IMR-90 (cell line): ENCODE measurements at places on chromosomes 4 and X. TPM values are rescaled to one million over a fixed set of nuclear protein-coding genes. Genes with fewer than 3 reads are reported as not detected.

Gene RAB41
- total RNA-seq, result not detected in 2 replicates

Gene TXK
- total RNA-seq, result not detected in 2 replicates

Gene SLC9B2
- total RNA-seq, result 9.0 and 11.4 TPM in 2 replicates

Gene SULT1E1
- total RNA-seq, result not detected in 2 replicates

Gene CXCL6
- total RNA-seq, result not detected in 2 replicates

DNA sequence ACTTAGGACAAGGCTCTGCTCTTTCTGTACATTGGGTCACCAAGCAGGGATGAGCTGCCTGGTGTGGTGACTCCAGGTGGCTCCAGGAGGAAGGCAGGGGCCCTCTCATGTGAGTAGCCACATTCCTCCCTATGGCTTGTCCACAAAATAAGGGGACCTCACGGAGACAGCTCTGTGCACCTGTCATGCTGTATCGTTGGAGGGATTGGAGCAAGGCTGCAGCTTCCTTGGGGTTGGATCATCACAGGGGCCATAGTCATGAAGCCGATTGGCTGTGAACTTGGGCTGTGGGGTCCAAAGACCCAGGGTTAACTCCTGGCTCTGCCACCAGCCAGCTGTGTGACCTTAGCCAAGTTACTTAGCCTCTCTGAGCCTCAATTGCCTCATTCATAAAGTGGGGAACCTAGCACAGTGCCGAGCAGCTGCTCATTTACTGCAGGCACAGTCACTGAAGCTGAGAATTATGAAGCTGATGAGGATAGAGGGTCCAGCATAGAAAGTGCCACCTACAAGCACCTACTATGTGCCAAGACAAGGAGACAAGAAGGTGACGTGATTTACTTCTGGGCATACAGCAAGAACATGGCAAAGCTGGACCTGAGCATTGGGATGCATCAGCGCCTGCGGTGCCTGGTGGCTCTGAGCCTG is 11.8 kb upstream of the KIAA0232 start:
- H3K27me3 ChIP-seq, result peaks cover 23% of the 10 kb centered on the region
- no peak overlapping the region for H3K4me3 ChIP-seq
- no peak overlapping the region for H3K27ac ChIP-seq
- peaks cover 3% of the 10 kb centered on the region for H3K4me1 ChIP-seq
- H3K36me3 ChIP-seq, result no peaks in the 10 kb centered on the region

GRCh38 chrX:12946838-12947544 is 27.9 kb upstream of the TMSB4X start:
- DNase-seq, result peak; percentile 82
- H3K4me1 ChIP-seq, result peaks cover 14% of the 10 kb centered on the region
- H3K27ac ChIP-seq, result peak overlapping the region; percentile 53; the same call in 1 of the 2 replicates
- no peaks in the 10 kb centered on the region for H3K27me3 ChIP-seq

GRCh38 chrX:118047446-118048186 is 69.0 kb downstream of the KLHL13 start:
- H3K4me1 ChIP-seq, result no peaks in the 10 kb centered on the region
- no peak overlapping the region for H3K27ac ChIP-seq
- DNase-seq, result no peak
- H3K36me3 ChIP-seq, result no peaks in the 10 kb centered on the region
- no peak overlapping the region for H3K4me3 ChIP-seq

DNA sequence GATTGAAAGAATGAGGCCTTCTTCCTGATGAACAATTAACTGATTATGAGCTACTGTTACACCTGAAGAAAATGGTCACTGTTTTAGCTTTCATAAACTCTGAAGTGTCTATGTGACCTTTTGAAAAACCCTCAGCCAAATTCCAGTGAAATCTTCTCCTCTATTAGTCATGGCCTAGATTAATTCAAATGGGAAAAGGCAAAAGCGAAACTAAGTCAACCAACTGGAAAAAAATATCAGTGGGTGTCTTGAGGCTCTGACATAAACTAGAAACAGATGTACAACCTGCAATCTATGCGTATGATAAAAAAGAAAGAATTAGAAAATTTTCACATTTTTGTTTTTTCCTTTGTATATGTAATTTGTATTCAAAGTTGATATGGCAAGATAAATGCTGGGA is 169.4 kb upstream of the BANK1 start:
- peak; percentile 19 for DNase-seq
- no peaks in the 10 kb centered on the region for H3K27me3 ChIP-seq
- no peak overlapping the region for H3K4me3 ChIP-seq
- no peak overlapping the region for H3K27ac ChIP-seq

GRCh38 chr4:180665994-180666824 is 1577.0 kb upstream of the TENM3 start:
- no peaks in the 10 kb centered on the region for H3K27me3 ChIP-seq
- no peaks in the 10 kb centered on the region for H3K4me1 ChIP-seq
- H3K36me3 ChIP-seq, result no peaks in the 10 kb centered on the region
- peak; percentile 63 for DNase-seq

- no peaks in the 10 kb centered on the region for H3K4me1 ChIP-seq
- no peaks in the 10 kb centered on the region for H3K36me3 ChIP-seq
- H3K4me3 ChIP-seq, result no peak overlapping the region
- no peak overlapping the region for H3K27ac ChIP-seq
- no peaks in the 10 kb centered on the region for H3K27me3 ChIP-seq
These were observed 75.9 kb upstream of the LEF1 start for GRCh38 chr4:108244606-108245005.

DNA sequence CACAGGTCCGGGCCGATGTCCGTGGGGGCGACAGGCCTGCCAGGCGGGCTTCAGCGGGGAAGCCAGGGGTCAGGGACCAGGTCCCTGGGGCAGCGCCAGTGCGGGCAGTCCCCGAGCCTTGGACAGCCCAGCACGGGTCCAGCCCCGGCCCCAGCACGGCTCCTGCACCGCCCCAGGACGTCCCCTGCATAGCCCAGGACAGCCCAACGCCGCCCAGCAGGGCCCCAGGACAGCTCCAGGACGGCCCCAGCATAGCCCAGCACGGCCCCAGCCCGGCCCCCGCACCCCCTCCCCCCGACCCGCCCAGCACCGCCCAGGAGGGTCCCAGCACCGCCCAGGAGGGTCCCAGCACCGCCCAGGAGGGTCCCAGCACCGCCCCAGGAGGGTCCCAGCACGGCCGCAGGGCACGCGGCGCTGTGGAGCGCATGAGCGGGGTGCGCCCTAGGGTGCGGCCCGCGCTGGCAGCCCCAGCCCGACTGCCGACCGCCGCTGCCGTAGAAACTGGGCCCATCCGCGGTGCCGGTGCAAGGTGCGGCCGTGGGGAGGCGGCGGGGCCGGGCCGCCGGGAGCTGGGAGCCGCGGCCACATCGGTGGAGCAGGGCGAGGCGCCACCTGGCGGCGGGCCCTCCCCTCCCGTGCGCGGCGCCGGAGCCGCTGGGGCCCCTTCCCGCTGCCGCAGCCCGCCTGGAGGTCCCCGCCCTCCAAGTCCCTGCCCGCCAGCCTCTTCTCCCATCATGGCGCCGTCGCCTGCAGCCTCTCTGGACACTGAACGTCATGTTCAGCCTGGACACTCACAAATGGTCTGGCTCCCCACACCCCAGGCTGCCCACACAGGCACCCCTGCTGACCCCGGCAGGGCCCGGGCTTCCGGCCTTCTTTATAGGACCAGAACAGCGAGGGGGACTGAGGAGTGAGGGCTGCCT is 106.8 kb upstream of the NKX1-1 start:
- no peak overlapping the region; the same call in 1 of the 2 replicates for H3K4me3 ChIP-seq
- H3K27ac ChIP-seq, result no peak overlapping the region
- H3K4me1 ChIP-seq, result no peaks in the 10 kb centered on the region

DNA sequence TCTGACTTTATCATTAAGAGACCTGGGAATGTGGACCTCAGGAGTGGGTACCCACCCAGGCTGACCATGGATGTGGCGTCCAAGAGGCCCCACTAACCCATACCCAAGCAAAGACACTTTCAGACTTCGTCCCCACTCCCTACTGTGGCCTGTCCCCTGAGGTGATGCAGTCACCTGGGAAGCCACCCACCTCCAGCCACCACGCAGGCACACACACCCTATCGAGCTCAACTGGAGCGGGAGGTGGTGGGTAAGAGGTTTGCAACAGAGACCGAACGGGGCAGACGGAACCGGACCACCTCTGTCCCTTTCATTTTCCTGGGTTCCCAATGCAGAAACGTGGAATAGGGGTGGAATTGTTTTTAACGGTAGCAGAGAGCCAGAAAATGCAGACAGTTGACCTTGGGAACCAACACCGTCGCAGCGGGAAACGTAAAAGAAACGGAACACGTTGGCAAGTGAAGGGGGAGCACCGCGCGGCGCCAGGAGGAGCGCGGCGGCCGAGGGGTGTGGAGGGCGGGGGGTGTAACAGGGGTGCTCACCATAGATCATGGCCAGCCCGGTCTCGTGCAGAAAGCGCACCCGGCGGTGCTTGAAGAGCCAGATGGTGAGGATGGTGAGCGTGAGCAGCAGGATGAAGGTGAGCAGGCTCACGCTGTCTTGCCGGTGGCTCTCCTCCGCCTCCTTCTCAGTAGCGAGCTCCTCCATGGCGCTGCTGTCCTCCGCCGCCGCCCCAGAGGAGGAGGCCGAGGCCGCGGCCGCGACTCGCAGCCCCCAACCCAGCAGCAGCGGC is 559 bp downstream of the SLC9A7 start:
- peak overlapping the region; percentile 83 for H3K4me3 ChIP-seq
- H3K27me3 ChIP-seq, result no peaks in the 10 kb centered on the region
- peak; percentile 10 for DNase-seq
- peak overlapping the region; percentile 33; the same call in 1 of the 2 replicates for H3K27ac ChIP-seq
- peaks cover 5% of the 10 kb centered on the region for H3K4me1 ChIP-seq

DNA sequence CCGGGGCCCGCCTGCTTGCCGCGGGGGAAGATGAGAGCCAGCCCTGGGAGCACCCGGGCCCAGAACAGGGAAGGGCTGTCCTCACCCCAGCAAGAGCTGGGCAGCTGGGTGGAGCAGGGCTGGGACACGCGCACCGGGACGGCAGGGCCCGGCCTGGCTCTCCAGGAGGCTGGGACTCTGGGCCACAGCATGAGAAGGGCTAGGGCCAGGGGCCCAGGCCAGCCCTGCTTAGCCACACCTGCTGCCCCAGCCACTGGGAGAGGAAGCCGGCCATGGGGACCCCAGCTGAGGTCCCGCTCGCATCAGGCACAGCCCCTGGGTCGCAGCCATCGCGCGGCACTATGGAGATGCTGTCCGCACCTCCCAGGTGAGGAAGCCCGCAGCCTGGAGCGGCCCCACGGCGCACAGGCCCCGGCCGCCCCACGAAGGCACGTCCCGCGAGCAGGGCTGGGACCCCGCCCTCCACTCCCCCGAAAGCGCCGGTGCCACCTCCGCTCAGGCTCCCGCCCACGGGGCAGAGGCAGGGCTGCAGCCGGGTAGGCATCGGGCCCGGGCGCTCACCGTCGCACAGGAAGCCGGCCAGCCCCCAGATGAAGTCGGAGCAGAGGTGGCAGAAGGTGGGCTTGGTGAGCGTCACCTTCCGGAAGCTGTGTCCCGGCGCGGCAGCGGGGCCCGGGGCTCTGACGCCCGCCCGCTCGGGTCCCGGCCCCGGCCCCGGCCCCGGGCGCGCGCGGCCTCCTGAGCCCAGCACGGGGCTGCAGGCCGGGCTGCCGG is 531 bp downstream of the DGKQ start:
- DNase-seq, result no peak
- peaks cover 4% of the 10 kb centered on the region; the same call in 1 of the 2 replicates for H3K4me1 ChIP-seq
- no peaks in the 10 kb centered on the region for H3K27me3 ChIP-seq
- H3K27ac ChIP-seq, result no peak overlapping the region; the same call in 1 of the 2 replicates

GRCh38 chr4:102693262-102693850 is 67.4 kb downstream of the MANBA start:
- peaks cover 2% of the 10 kb centered on the region; the same call in 1 of the 2 replicates for H3K36me3 ChIP-seq
- no peak overlapping the region for H3K4me3 ChIP-seq
- H3K4me1 ChIP-seq, result peaks cover 8% of the 10 kb centered on the region
- peak; percentile 67 for DNase-seq
- H3K27me3 ChIP-seq, result no peaks in the 10 kb centered on the region
- H3K27ac ChIP-seq, result peak overlapping the region; percentile 7; the same call in 1 of the 2 replicates

DNA sequence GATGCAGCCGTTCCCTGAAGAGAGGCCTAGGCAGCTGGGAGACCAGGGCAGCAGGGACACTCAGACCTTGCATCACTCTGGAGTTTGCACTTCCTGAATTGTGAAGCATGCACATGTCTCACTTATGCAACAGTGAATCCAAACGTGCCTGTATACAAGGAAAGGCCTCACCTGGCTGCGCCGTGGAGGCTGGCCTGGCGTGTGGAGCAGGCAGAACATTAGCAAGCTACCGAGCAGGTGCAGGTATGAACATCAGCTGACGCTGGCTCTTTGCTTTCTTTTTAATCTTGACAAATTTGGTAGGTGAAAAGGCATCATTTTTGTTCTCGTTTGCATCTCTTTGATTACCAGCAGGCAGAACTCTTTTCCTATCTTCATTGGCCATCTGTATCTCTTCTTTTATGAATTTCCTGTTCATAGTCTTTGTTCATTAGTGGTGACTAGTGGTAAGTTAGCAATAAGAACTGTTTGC is 37.1 kb upstream of the IRAK1 start:
- peaks cover 4% of the 10 kb centered on the region; the same call in 1 of the 2 replicates for H3K36me3 ChIP-seq
- peak; percentile 20 for DNase-seq
- no peak overlapping the region for H3K4me3 ChIP-seq
- no peak overlapping the region for H3K27ac ChIP-seq
- H3K4me1 ChIP-seq, result peaks cover 10% of the 10 kb centered on the region

DNA sequence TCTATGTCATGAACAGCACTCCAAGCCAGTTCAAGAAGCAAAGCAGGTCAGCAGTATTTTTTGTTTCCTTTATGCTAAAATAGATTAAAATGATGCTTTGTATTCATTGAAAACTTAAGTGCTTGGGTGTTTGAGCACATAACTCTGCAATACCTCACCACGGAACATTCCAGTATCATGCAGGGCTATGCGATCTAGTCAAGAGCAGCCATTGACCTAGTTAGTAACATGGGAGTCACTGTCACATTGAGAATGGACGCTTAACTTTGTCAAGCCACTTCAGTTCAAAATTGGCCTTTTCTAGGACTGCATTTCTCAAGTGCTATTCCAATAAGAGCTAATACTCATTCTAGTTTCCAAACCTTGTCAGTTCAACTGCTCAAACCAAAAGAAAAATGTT is 160.1 kb upstream of the FSTL5 start:
- no peak overlapping the region for H3K27ac ChIP-seq
- no peaks in the 10 kb centered on the region for H3K36me3 ChIP-seq
- no peaks in the 10 kb centered on the region for H3K4me1 ChIP-seq

- no peak overlapping the region for H3K4me3 ChIP-seq
- peak; percentile 65 for DNase-seq
- no peaks in the 10 kb centered on the region for H3K36me3 ChIP-seq
- H3K4me1 ChIP-seq, result peaks cover 4% of the 10 kb centered on the region
- no peaks in the 10 kb centered on the region for H3K27me3 ChIP-seq
These were observed 20.7 kb downstream of the HHIP start for GRCh38 chr4:144666539-144667175.

- DNase-seq, result no peak
- no peaks in the 10 kb centered on the region for H3K4me1 ChIP-seq
- H3K27me3 ChIP-seq, result no peaks in the 10 kb centered on the region
- H3K27ac ChIP-seq, result no peak overlapping the region
These were observed 200.7 kb upstream of the NR3C2 start for GRCh38 chr4:148642907-148643306.

- no peak overlapping the region for H3K27ac ChIP-seq
- H3K27me3 ChIP-seq, result no peaks in the 10 kb centered on the region
- no peak for DNase-seq
- no peaks in the 10 kb centered on the region for H3K36me3 ChIP-seq
- peaks cover 3% of the 10 kb centered on the region for H3K4me1 ChIP-seq
- H3K4me3 ChIP-seq, result no peak overlapping the region
These were observed 10.7 kb upstream of the MTNR1A start for GRCh38 chr4:186566068-186566467.

- peaks cover 7% of the 10 kb centered on the region for H3K4me1 ChIP-seq
- H3K4me3 ChIP-seq, result no peak overlapping the region
- H3K27ac ChIP-seq, result peak overlapping the region; percentile 88
- no peaks in the 10 kb centered on the region for H3K36me3 ChIP-seq
- DNase-seq, result peak; percentile 77
These were observed 10.3 kb downstream of the CENPI start for GRCh38 chrX:101108284-101108683.

GRCh38 chrX:20230406-20230805 is 36.3 kb downstream of the RPS6KA3 start:
- peaks cover 7% of the 10 kb centered on the region; the same call in 1 of the 2 replicates for H3K36me3 ChIP-seq
- no peaks in the 10 kb centered on the region for H3K27me3 ChIP-seq
- H3K27ac ChIP-seq, result no peak overlapping the region
- DNase-seq, result no peak
